ENCODE measurements at places on chromosomes 11 and 22. TPM values are rescaled to one million over a fixed set of nuclear protein-coding genes. Genes with fewer than 3 reads are reported as not detected.

- DNase-seq: peak; percentile 47
Measured at GRCh38 chr11:72446929-72447769, 12.8 kb upstream of the CLPB start.

DNA sequence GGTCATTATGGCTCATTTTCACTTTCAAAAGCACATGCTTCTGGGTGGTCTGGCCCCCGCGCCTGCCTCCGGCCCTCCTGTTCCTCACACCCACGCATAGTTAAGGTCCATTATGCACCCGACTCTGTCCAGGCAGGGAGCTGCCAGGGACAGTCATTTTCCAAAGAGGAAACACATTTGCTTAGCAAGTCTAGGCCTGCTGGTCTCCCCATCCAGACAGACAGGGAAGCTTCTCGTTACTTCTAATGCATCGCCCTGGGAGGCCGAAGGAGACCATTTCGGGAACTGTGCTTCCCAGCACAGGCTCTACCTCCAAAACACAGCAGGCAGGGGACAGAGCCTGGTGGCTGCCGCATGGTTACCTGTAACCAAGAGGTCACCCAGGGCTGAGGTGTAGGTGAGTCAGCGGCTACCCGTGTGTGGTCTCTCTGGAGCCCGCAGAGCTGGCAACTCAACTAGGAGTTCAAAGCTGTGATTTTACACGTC is 87.1 kb upstream of the SHANK2 start:
- no peak for DNase-seq

DNA sequence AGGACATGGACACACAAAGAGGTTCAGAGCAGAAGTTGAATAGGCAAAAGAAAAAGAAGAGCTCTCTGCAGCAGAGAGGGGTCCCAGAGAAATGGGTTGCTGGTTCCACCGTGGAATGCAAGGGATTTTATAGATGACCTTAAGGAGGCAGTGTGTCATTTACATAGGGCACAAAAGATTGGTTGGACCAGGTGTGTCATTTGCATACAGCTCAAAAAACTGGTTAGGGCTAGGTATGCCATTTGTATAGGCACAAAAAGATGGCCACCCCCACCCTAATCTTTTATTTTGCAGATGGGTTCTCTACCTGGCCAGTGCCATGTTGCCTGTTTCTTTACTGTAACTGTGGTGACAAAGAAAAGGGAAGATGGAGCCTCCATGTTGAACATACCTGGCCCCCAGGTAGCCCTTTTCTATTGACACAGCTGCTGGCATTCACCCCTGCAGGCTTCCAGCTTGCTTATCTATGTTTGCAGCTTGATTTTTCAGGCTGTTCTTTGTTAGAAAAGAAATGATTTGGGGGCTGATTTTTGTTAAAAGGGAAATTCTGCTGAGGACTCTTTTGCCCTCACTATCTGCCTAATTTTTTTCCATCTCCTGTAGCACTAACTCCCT is 3.1 kb upstream of the CAVIN3 start:
- no peak for DNase-seq

- no peak for DNase-seq
Measured at GRCh38 chr11:130512662-130513061, 64.2 kb downstream of the ADAMTS15 start.

DNA sequence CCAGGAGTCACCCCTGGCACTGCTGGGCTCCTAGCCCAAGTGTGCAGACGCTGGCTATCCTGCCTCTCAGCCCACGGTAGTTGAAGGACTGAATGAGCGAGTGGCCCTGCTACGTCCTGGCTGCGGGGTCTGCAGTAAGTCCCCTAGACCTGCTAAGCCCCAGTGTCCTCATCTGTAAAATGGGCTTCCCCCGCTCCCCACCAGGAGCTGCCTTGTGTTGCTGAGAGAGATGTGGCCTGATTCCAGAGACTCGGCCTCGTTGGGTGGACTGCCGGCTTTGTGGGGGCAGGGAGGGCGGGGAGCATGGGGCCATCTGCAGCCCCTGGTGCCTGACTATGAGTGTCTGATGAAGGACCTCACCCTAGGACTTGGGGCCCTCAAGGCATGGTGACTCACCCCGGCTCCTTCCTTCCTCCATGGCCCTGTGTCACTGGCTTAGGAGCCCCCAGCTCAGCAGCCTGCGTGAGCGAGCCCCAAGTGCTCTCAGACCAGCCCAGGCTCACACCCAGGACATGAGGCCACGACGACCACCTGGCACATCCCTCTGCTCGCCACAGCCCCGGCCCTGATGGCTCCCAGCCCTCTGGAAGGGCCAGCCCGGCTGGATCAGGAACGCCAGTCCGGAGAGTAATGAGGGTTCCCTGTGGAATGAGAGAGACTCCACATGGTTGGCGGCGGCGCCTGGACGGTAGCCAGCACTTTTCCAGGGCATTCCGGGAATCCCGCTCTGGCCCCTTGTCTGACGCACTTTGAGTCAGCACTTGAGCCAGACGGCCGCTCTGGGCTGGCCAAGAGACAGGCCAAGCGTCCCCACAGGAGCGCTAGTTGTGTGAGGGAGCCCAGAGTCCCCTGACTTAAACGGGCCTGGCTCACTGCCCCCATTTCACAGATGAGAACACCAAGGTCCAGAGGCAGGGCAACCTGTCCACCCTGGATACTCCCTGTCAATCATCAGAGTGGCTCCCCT is 50.5 kb upstream of the SHISAL1 start:
- DNase-seq: peak; percentile 79

DNA sequence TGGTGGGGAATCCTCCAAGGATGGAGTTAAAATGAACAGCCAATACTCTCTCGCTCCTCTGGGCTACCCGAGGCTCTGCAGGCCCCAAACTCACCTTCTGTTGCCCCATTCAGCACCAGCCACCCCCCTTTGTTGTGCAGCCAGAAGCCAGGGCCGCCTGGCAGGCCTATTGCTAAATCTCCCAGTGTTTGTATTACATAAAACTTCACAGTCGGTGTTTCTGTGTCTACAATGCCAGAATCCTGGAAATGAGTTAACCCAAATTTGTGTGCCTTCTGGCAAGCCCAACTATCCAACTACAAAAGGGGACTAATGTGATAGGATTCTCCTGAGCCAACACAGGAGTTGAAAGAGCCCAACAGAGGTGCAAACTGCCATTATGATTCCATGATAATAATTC is 9.3 kb downstream of the KCNJ5 start:
- no peak for DNase-seq

DNA sequence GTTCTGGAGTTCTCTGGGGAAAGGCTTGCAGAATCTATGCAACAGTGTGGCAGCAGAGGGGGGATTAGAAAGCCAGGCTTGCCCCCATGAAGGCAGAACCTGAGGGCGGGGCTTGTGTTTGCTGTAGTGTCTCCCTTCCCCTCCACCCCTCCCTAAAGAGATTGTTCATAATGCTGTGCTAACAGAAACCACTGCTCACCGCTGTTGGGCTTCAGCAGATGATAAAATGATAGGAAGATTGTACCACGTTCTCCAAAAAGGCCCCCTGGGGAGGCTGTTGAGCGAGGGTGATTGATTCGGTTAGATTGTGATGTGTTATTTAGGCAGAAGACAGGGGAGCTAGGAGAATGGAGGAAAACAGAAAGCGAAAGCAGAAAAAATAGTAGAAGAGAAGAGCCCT is 215.2 kb upstream of the NCAM1 start:
- DNase-seq: no peak

DNA sequence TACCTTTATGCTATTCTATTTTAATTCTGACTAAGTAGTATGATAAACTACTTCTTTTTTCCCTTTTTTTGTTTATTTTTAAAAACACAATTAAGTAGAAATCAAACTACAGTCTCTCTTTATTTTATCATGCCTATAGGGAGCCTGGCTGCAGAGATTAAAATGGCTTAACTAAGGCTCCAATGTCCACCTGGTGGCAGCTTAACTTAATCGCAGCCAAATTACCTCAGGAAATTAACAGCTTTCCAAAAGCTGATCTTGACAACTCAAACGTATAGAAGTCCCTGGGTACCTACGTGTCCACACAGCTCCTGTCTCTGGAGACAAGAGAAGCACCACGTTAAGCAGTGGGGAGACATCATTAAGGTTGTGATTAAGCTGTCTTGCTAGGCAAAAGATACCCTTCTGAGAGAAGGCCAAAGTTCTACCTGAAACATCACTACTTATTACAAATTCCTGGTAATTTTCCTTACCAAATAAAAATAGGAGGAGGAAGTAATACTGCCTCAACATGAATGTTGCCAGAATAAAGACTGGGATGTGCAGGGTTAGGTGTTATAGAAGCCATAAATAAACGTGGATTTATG is 63.2 kb upstream of the SNX19 start:
- DNase-seq: no peak

GRCh38 chr11:110301032-110301431 is 4.6 kb upstream of the RDX start:
- no peak for DNase-seq

GRCh38 chr11:75537740-75538139 is 12.0 kb upstream of the GDPD5 start:
- no peak for DNase-seq

GRCh38 chr22:28841111-28841510 is 40.7 kb upstream of the XBP1 start:
- DNase-seq: no peak

GRCh38 chr22:39724857-39725256 is 154.3 kb downstream of the CACNA1I start:
- no peak for DNase-seq

DNA sequence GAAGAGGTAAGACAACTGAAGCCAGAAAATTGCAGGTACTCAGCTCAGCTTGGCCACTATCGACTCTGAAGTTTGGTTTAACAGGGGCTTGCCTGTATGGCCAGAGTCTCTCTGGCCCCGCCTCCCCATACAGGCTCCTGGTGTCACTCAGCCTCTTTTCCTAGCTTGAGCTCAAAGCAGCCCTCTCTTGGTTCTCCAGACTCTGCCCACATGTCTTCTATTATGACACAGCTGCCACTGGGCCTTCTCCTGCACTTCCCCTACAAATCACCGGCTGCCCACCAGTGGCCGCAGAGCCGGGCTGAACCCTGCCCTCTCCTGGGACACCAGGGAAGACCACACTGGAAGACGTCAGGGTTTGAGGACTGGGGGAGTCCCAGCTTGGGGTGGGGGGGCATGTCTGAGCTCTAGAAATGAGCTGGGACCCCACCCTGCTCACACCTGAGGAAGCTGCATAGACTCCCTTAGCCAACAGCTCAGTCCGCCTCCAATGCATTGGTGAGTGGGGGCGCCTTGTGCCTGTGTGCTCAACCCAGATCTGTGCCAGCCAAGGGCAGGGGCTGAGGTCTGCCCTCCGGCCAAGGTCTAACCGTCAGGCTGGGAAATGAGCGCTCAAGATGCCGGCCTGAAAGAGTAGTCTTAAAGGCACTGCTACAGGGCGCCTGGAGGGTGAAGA is 94.4 kb upstream of the LMO1 start:
- DNase-seq: no peak

The MUC15 gene
- 0.48 TPM for polyA plus RNA-seq

The C22orf15 gene
- polyA plus RNA-seq: 0.50 TPM

The ELFN2 gene
- polyA plus RNA-seq: 1.1 TPM

- DNase-seq: peak; percentile 63
Measured at GRCh38 chr11:122202161-122202950, 86.3 kb upstream of the BLID start.

The SEC14L2 gene
- 2.0 TPM for polyA plus RNA-seq

DNA sequence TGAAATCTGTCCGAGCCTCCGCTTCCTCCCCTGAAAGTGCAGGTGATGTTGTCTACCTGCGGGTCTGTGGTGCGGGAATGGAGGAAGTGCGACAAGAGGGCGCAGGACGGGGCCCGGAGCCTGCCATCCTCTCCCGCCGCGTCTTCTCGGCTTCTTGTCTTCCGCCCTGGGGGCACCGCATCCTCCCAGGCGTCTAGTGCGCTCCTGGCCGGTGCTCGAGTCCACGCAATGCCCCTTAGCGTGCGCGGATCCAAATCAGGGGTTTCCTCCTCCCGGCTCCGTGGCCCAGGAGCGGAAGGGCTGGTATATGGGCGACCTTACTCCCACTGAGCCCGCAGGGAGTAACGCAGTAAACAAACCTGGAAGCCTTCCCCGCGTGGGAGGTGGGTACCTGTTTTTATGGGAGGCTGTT is 405 bp downstream of the SFI1 start:
- DNase-seq: peak; percentile 8

DNA sequence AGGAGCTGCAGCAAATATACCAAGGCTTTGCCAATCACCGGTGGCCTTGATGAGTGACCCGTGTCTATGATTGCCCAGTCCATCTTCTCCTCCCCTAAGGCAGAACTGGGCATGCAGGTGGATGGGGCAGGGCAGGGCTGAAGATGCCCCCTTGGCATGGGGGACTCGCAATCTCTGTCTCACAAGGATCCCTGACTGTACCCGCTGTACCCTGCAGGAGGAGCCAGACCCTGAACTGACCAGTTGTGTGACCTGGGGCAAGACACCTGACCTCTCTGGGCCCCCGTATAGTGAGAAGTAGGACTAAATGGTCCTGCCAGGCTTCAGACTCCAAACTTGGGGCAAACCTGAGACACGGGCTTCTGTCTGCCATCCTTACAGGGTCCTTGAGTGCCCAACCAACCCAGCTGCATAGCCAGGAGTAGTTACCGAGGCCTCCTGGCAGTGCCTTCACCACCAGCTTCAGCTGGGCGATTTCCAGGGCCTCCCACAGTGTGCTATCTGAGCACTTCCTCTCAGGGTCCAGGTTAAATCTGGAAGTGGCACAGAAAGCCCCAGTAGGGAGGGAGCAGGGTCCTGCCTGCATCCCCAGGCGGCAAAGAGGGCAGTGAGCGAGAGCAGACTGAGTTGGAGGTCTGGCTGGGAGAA is 6.4 kb upstream of the KCNJ11 start:
- no peak for DNase-seq

DNA sequence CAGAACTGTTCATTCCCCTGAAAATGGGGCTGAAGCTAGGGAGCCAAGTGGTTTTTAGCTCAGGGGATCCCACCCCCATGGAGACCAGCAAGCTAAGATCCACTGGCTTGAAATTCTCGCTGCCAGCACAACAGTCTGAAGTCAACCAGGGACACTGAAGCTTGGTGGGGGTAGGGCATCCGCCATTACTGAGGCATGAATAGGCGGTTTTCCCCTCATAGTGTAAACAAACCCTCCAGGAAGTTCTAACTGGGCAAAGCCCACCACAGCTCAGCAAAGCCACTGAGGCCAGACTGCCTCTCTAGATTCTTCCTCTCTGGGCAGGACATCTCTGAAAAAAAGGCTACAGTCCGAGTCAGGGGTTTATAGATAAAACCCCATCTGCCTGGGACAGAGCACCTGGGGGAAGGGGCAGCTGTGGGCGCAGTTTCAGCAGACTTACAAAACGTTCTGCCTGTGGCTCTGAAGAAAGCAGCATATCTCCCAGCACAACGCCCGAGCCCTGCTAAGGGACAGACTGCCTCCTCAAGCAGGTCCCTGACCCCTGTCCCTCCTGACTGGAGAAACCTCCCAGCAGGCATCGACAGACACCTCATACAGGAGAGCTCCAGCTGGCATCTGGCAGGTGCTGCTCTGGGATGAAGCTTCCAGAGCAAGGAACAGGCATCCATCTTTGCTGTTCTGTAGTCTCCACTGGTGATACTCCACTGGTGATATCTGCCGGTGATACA is 32.7 kb downstream of the GAB4 start:
- DNase-seq: no peak

The IRAG1 gene
- 6.4 TPM for polyA plus RNA-seq

DNA sequence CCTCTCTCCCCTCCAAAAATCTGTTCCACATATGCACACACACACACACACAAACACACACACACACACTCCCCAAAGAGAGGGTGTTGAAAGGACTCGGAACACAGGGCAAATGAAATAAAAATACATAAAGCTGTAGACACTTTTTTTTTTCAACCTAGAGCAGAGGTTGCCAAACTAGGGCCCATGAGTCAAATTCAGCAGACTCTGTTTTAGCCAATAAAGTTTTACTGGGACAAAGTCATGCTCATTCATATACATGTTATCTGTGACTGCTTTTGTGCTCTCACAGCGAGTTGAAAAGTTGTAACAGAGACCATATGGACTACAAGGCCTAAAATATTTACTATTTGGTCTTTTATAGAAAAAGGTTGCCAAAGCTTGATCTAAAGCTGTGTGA is 8.9 kb downstream of the IMMP1L start:
- DNase-seq: no peak
